ENCODE measurements at places on chromosomes 2 and 18. TPM values are rescaled to one million over a fixed set of nuclear protein-coding genes. Genes with fewer than 3 reads are reported as not detected.

Gene ALK
- total RNA-seq, result not detected

Gene GPR55
- not detected for total RNA-seq

Gene RIT2
- total RNA-seq, result not detected

Gene TMEM200C
- total RNA-seq, result 1.0 TPM

Gene CHRNG
- not detected for total RNA-seq

GRCh38 chr2:155622443-155622842, 710.1 kb downstream of the NR4A2 start:
- DNase-seq, result no peak

DNA sequence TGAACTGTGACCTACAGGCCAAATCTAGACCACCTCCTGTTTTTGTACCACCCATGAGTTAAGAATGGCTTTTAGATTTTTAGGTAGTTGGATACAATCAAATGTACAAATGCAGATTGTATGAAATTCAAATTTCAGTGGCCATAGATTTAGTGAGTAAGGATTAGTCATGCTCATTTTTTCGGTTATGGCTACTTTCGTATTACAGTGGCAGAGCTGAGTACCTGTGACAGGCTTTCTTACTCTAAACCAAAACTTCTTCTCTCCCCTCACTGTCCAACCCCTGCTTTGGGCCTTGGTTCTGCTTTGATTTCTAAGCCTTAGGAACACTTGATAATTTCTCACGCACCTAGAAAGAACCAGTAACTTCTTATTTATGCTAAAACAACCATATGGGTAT, 82.1 kb downstream of the CDC42EP3 start:
- no peak for DNase-seq

DNA sequence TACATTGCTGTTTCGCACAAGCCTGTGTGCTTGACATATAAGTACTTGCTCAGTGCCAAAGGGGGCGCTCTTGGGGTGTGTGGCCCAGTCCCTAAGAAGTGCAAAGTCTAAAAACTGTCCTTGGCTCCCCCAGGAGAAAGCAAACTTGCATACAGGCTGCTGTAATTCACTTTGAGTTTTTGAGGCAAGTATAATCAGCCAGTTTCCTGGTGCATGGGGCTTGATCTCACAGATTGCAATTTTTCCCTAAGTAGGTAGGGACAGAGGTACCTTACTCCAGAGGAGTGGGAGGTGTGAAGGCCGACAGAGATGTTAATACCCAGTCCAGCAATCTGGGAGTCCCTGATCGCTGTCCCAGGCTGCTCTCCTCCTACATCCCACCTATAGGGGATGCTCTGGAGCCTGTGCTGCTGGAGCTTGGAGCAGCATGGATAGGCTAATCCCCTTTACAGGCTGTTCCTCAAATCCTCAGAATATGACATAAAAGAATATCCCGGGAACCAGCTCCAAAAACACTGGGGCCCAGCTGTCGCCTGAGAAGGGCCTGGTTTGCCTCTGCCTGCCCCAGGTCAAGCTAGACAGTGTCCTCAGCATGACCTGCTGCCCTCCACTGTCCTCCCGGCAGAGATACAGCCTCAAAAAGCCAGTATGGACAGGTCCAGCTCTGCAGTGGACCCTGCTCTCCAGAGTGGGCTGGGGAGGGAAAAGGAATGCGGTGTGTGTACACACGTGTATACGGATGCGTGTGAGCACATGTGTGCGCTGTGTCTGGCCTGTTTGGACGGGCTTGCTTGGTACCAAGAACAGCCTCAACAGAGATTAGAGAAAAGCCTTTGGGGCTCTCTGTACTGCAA, 136.5 kb upstream of the HAAO start:
- no peak for DNase-seq

GRCh38 chr18:25985707-25986394, 104.6 kb downstream of the SS18 start:
- no peak for DNase-seq

DNA sequence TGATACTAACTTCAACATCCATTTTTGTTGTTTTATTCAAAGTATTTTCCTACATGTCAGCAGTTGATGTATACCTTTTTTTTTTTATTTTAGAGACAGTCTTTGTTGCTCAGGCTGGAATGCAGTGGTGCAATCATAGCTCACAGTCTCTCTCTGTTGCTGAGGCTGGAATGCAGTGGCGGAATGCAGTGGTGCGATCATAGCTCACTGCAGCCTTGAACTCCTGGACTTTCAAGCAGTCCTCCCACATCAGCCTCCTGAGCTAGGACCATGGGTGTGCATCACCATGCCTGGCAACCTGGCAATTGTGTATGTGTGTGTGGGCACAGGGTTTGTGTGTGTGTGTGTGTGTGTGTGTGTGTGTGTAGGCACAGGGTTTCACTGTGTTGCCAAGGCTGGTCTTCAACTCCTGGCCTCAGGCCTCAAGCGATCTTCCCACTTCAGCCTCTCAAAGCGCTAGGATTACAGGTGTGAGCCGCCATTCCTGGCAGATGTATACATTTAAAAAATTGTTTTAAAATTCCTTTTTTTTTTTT, 24.8 kb downstream of the SANBR start:
- no peak for DNase-seq

- DNase-seq, result no peak
Observed at GRCh38 chr18:23238651-23239349, 103.5 kb downstream of the CABLES1 start.

DNA sequence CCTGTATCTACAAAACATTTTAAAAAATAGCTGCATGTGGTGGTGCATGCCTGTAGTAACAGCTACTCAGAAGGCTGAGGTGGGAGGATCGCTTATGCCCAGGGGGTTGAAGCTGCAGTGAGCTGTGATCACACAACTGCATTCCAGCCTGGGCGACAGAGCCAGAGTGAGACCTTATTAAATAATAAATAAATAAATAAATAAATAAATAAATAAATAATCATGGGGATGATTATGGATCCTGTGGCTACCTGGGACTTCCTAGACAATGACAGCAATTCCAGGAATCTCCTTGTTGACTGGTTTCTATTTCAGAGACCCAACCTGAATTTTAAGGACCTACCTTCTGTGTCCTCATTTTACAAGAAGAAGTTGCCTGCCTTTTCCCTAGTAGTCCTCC, 91.5 kb downstream of the KCTD18 start:
- no peak for DNase-seq

- DNase-seq, result no peak
Observed at GRCh38 chr18:3179430-3180089, 40.2 kb downstream of the MYOM1 start.

DNA sequence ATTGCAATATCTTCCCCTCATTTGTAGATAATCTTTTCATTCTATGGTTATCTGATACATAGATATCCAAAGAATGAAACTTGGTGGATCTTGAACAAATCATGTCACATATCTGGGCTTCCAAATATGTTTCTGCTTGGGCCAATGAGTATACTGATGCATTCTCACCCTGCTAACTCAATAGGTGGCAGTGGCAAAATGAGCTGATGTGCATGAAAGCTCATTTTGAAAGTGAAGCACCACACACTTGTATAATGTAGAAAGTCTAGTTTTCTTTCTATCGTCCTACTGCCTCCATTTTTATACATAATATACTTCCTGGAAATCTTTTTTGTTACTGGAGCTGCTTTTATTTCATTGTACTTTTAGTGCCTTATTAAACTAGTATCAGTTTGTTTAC, 208.2 kb downstream of the PRKCE start:
- DNase-seq, result no peak

- no peak for DNase-seq
Observed at GRCh38 chr2:12714391-12715221, 2.1 kb upstream of the TRIB2 start.

DNA sequence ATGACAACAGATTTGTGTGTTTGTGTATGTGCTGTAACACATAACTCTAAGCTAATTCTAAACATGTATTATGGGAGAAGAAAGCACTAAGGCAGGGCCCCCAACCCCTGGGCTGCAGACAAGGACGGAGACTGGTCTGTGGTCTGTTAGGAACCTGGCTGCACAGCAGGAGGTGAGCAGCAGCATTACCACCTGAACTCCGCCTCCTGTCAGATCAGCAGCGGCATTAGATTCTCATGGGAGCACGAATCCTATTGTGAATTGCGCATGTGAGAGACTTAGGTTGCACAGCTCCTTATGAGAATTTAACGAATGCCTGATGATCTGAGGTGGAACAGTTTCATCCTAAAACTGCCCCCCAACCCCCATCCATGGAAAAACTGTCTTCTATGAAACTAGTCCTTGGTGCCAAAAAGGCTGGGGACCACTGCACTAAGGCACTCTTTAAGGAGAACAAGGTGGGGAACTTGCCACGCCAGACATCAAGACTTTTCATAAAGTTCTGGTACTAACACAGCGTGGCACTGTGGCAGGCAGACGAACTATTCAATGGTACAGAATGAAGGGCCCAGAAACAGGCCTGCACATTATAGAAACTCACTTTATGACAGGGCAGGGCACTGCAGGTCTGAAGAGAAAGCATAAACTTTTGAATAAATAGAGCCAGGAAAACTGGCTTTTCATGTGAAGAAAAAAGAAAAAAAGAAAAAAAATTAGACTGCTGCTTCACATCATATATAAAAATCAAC, 14.0 kb downstream of the REEP1 start:
- no peak for DNase-seq
